Activated CD4-positive, alpha-beta memory T cell treated with anti-CD3 and anti-CD28 coated beads for 36 hours (primary cell): ENCODE measurements at places on chromosomes 4 and X. TPM values are rescaled to one million over a fixed set of nuclear protein-coding genes. Genes with fewer than 3 reads are reported as not detected.

The CLGN gene
- total RNA-seq: not detected

The REPS2 gene
- total RNA-seq: not detected

The CXXC4 gene
- not detected for total RNA-seq

- H3K27ac ChIP-seq: no peak overlapping the region
- no peak for DNase-seq
- H3K27me3 ChIP-seq: no peaks in the 10 kb centered on the region
- H3K4me3 ChIP-seq: no peak overlapping the region
- no peaks in the 10 kb centered on the region for H3K36me3 ChIP-seq
Observed at GRCh38 chr4:152310257-152310656, 225.6 kb downstream of the FBXW7 start.
